ENCODE measurements at places on chromosomes 1 and 21.

DNA sequence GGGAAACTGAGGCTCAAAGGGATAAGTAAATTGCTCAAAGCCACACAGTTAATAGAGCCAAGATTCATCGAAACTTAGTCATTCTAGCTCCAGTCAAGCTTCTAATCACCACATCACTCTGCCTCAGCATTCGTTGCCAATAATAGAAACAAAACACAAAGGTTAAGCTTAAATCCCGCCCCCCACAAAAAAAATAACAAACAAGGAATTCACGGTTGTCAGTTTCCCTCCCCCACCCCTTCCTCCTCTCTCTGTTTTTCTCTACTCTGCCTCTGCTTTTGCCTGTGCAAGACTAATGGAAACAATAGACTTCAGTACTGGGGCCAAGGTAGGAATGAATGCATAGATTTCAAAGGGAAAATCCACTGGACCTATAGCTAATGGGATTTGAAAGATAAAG, 70.7 kb upstream of the ZNF644 start:
- no peak for DNase-seq

DNA sequence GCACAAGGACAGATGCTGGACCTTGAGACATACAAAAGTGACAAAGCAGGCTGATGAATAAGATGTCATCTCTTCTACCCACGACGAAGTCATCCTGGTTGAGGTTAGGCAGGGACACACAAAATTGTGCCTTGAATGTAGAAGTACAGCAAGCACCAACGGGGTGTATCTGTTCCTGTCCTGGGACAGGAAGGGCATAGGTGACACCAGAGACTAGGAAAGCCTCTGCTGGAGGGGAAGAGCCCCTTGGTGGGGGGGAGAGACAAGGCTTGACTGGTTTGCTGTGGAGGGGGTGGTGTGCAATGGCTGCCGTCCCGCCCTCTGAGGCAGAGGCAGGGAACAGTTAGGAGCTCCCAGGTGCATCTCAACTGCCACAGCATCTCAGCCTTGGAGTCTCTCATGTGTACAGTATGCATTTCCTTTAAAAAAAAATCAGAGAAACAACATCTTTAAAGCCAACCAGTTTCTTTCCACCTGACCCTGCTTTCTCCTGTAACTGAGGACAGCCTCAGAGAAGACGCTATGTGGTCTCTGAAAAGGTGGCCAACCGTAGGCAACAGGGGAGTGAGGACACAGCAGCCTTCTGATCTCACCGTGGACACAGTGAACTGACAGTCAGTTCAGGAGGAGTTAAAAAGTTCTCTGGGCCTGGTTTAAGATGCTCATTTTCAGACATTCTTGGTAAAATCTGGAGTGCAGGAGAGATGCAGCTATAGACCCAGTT, 17.7 kb upstream of the GFI1 start:
- no peak for DNase-seq

DNA sequence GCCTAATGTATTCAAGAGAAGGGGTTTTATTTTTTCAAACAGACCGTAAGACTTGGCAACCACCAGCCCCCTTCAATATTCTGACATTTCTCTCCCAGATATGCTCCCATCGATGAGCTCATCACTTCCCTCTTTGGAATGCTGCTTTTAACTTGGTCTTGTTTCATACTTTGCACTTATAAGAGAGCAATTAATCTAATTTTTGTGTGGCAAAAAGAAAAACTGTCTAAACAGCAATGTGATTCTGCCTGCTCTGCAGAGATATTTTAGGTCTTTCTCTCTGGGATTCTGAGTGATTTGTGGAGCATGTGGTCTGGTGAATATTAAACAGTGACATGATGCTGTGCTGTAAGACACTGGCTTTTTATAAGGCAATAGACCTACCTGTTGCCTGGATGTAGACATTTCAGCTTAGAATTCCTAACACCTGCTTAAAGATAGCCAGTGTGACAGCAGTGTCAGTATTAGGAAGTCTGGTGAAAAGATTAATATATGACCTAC, 284.8 kb downstream of the BACH1 start:
- DNase-seq: no peak

DNA sequence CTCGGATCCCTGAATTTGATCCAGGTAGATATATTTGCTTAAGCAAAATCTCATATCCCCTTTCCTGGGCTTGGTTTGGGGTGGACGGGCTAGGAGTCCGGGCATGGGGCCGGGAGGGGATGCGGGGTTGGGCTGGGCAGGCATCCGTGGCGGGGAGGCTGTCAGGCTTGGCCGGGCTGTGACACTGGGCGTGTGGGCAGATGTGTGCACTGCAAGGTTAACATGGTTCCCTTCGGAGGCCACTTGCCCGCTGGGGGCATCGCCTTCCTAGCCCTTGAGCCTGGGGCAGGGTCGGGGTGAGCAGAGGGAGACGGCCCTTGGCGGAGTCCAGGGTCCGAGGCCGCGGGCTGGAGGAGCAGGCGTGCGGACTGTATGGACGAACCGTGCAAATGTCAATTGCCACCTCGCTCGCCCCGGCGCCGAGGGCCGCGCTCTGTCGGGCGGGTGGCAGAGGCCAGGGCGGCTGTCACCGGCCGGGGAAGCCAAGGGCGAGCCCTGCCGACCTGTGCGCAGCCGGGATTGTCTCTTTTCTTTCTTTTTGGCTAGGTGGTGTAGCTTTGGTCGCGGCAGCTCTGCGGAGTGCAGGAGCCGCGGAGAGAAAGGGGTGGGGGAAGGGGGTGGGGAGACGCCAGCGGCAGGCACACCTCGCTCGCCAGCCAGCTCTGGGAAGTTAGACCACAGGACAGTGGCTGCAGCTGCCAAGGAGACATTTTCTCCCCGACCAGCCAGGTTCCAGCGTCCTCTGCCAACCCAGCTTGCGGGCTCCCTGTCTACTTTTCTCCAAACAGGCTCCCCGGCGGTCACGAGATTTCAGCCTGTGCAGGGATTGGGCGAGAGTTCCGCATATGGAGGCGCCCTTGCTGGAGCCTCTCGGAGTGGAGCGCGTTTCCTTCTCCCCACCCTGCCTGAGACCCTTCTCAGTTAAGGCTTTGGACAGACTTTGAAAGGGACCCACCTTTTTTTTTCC, 1.3 kb downstream of the RCOR3 start:
- DNase-seq: peak; percentile 86

- DNase-seq: no peak
Measured at GRCh38 chr1:196059210-196059609, 549.0 kb downstream of the KCNT2 start.

DNA sequence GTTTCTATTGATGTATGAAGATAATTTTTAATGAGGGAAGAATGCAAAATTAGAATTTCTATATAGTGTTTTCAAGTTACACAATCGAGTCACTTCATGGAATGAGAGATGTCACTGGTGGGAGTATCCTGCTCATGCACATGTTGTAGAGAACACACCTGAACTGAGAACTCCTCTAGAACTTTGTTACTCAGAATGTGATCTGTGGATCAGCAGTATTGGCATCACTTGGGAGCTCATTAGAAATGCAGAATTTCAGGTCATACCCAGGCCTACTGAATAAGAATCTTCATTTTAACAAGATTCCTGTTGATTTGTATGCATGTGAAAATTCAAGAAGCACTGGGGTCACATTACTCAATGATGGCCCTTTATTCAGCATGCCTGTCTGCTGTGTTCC, 28.8 kb downstream of the ZNF326 start:
- DNase-seq: no peak
